Vein endothelial cell (primary cell): ENCODE measurements at places on chromosomes 16 and 17. TPM values are rescaled to one million over a fixed set of nuclear protein-coding genes. Genes with fewer than 3 reads are reported as not detected.

KRTAP1-1 gene
- not detected in 2 replicates for total RNA-seq

CES5A gene
- total RNA-seq, result not detected in 2 replicates

GJC1 gene
- 3.3 and 14.6 TPM in 2 replicates for total RNA-seq

KLHDC4 gene
- total RNA-seq, result 28.4 and 32.1 TPM in 2 replicates

SGCA gene
- not detected in 2 replicates for total RNA-seq

ODAD4 gene
- 0.33 and 0.38 TPM in 2 replicates for total RNA-seq

SOST gene
- total RNA-seq, result not detected in 2 replicates

TVP23A gene
- not detected in 2 replicates for total RNA-seq

DNAAF1 gene
- total RNA-seq, result 0.10 TPM in 1 of 2 replicates, not detected in the other

RDM1 gene
- total RNA-seq, result not detected in 2 replicates

TP53TG3B gene
- not detected in 2 replicates for total RNA-seq

DBNDD1 gene
- total RNA-seq, result 13.6 and 34.6 TPM in 2 replicates

HBA1 gene
- not detected in 2 replicates for total RNA-seq

DECR2 gene
- 19.0 and 21.2 TPM in 2 replicates for total RNA-seq

BCL6B gene
- total RNA-seq, result 171 and 175 TPM in 2 replicates

USP43 gene
- 0.10 and 0.98 TPM in 2 replicates for total RNA-seq
